Activated CD4-positive, alpha-beta memory T cell treated with anti-CD3 and anti-CD28 coated beads, Interleukin-2, amount 10 ng/mL, durations not matched to agents 7 days and 5 days (primary cell): ENCODE measurements at places on chromosomes 5 and 9. TPM values are rescaled to one million over a fixed set of nuclear protein-coding genes. Genes with fewer than 3 reads are reported as not detected.
A peak's percentile ranks its signal among the peaks of the same experiment; 100 is the strongest.

CDKN2B gene
- 3.4 TPM for total RNA-seq

GRXCR2 gene
- not detected for total RNA-seq

SLC27A6 gene
- total RNA-seq, result not detected

FOXI1 gene
- total RNA-seq, result not detected

PCDHGA9 gene
- not detected for total RNA-seq

RELL2 gene
- 19.4 TPM for total RNA-seq

IL9 gene
- not detected for total RNA-seq

RPS23 gene
- total RNA-seq, result 1,645 TPM

MAP1B gene
- 0.25 TPM for total RNA-seq

DNA sequence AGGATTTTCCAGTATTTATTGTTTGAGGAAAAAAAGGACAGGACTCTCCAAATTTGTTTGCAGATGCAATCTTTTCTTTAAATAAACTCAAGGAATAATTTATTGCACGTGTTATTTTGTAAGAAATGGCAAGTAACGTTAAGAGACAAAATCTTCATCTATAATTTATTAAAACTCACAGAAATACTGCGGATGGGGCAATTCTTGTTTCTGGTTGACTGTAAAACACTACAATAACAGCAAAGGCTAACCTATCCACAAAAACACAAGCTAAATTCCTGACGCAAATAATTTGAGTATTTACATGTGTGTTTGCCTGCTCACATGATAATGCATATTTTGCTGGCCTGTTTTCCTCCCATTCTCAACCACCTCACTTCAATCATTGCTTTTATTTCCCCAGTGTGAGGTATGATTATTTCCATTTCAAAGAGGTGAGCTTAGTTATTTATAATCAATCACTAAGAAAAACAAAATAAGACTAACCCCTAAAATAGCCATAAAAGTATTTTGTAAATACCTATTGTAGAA lies 619.4 kb downstream of the PDE4D start:
- peaks cover 26% of the 10 kb centered on the region for H3K27me3 ChIP-seq
- no peak for DNase-seq
- no peak overlapping the region for H3K27ac ChIP-seq

- no peak overlapping the region for H3K4me3 ChIP-seq
- H3K27me3 ChIP-seq, result no peaks in the 10 kb centered on the region
- no peak for DNase-seq
Measured at GRCh38 chr5:77893225-77893860, 117.2 kb upstream of the TBCA start.

DNA sequence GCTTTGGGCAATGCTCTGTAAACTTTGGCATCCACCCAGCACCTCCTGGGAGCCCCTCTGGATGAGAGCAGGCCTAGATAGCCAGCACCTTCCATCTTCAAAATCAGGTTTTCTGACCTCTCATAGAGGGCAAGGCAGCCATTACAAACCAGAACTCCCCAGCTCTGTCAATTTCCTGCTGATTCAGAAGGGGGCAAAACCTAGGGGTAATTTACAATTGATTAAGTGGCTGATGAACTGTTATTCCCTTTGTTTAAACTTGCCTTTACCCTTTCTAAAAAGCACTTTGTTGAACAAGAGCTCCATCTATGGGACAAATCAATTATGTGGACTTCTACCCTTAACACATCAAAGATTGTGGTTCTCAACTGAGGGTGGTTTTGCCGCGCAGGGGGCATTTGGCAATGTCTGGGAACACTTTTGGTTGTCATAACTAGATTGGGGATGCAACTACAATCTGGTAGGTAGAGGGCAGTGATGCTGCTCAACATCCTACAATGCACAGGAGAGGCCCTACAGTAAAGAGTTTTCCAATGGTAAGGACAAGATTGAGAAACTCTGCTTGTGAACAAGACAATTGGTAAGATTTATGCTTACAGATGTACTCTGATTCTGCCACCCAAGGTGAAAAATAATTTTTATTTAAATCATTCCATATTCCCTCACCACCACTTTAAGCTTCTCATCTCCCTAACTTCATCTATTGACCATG lies 184.1 kb downstream of the MARCHF11 start:
- no peaks in the 10 kb centered on the region for H3K27me3 ChIP-seq
- H3K36me3 ChIP-seq, result no peaks in the 10 kb centered on the region
- H3K4me1 ChIP-seq, result no peaks in the 10 kb centered on the region
- no peak for DNase-seq
- no peak overlapping the region for H3K27ac ChIP-seq

- H3K27ac ChIP-seq, result no peak overlapping the region
- H3K4me1 ChIP-seq, result no peaks in the 10 kb centered on the region
- H3K36me3 ChIP-seq, result no peaks in the 10 kb centered on the region
Measured at GRCh38 chr9:99712214-99712613, 109.5 kb upstream of the NR4A3 start.

DNA sequence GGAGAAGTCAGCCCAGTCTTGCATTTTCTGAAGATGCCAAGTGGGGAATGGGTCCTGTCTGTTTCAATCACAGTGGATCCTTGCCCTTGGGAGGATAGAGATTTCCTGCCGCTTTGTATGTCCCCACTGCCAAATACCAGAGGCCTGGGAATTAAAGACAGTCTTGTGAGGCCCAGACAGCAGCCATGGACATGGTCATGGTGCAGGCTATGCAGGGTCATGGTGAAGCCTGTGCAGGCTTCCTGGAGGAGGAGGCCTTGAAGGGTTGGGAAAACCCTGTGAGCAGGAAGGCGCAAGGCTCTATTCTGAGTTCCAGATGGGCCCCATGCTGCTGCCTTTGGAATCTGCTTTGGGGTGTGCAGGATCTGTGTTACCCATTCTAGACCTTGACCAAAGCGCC lies 57.3 kb upstream of the PITX1 start:
- no peaks in the 10 kb centered on the region for H3K4me1 ChIP-seq
- H3K4me3 ChIP-seq, result no peak overlapping the region
- H3K27me3 ChIP-seq, result peaks cover 4% of the 10 kb centered on the region
- H3K36me3 ChIP-seq, result no peaks in the 10 kb centered on the region
- no peak overlapping the region for H3K27ac ChIP-seq

DNA sequence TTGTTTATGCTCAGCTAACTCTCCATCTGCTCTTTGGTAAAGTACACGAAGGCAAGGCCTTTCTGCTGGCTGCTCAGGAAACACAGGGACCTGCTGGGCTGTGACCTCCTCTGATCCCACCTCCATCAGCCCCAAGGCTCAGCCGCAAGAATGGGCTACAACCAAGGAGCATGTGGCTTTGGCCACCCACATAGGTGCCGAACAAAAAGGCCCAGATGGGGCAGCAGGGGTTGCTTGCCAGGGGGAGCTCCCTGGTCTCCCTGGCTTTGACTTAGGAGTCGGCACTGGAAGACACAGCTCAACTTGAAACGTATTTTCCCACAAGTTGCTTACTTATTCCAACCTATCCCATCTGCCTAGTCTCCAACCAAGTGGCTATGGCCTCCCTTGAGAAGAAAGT lies 461.1 kb downstream of the ICE1 start:
- H3K4me3 ChIP-seq, result no peak overlapping the region
- H3K27ac ChIP-seq, result no peak overlapping the region
- H3K36me3 ChIP-seq, result no peaks in the 10 kb centered on the region
- no peaks in the 10 kb centered on the region for H3K4me1 ChIP-seq

- H3K36me3 ChIP-seq, result no peaks in the 10 kb centered on the region
- DNase-seq, result no peak
- no peaks in the 10 kb centered on the region for H3K27me3 ChIP-seq
- no peak overlapping the region for H3K27ac ChIP-seq
- H3K4me1 ChIP-seq, result peaks cover under 1% of the 10 kb centered on the region
Measured at GRCh38 chr5:9376363-9377117, 169.3 kb downstream of the SEMA5A start.

DNA sequence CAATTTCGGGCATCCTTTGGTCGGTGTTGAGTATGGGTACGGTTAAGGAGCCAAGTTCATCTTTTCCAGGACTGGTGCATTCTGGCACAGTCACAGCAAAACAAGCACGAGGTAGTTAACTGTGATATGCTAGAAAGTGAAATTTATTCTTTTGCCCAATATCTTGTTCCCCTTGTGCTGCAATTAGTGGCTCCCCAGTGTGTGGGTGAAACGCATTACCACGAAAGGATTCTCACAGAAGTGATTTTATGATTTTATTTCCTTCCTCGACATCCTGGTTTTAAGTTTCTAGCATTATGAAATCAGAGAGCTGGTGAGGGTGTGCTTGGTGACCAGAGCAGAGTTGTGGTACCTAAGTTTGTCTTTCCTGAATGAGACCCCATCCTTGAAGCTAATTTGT lies 1.5 kb downstream of the FRMPD1 start:
- H3K4me3 ChIP-seq, result no peak overlapping the region
- H3K27me3 ChIP-seq, result peaks cover 70% of the 10 kb centered on the region

GRCh38 chr5:51104556-51104955 lies 278.7 kb upstream of the ISL1 start:
- no peak overlapping the region for H3K4me3 ChIP-seq
- H3K36me3 ChIP-seq, result no peaks in the 10 kb centered on the region
- H3K27ac ChIP-seq, result no peak overlapping the region
- H3K27me3 ChIP-seq, result no peaks in the 10 kb centered on the region
- no peak for DNase-seq

DNA sequence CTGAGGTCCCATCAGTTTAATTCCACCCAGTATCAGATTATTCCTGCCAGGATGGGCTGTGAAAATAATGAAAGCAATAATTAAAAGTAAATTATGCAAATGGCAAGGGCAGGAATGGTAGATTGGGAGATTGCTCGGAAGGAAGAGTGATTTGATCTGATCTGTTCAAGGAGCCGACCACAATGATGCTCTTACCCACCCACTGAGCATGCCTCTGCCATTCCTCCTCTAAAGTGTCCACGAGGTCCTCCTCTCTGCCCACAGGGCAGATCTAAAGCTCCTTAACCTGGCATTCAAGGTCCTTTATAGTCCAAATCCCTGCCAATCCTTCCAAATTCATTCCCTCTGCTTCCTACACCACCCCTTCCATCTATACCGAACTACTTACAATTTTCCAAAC lies 147.8 kb downstream of the TTLL11 start:
- no peaks in the 10 kb centered on the region for H3K36me3 ChIP-seq
- no peak overlapping the region for H3K27ac ChIP-seq
- H3K27me3 ChIP-seq, result no peaks in the 10 kb centered on the region
- no peak overlapping the region for H3K4me3 ChIP-seq
- DNase-seq, result no peak
- H3K4me1 ChIP-seq, result no peaks in the 10 kb centered on the region

- DNase-seq, result no peak
- no peak overlapping the region for H3K4me3 ChIP-seq
- H3K36me3 ChIP-seq, result no peaks in the 10 kb centered on the region
Measured at GRCh38 chr5:149452665-149453617, 73.8 kb upstream of the IL17B start.

DNA sequence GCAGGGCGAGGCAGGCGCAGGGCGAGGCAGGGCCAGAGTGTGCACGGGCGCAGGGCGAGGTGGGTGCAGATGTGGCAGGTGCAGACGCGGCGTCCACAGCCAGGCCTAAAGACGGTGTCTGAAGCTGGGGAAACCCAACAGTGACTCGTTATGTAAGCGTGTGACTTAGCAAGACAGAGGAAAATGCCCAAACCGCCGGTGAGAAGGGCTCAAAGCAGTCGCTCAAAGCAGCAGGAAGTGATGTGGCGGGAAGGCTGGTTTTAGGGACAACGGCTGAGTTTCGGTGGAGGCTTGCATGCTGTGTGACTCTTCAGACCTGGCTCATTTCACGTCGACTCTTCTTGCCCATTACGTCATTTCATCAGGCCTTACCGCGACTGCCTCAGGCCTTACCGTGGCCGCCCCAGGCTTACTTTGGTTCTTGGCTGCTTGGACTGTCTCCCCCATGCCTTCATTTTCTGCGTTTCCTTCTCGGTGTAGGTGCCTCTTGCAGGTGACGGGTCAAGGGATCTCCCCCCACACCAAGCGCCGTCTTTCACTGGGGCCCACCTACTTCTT lies 50.5 kb upstream of the EXOC3 start:
- no peaks in the 10 kb centered on the region for H3K27me3 ChIP-seq
- peaks cover 6% of the 10 kb centered on the region for H3K36me3 ChIP-seq
- H3K4me1 ChIP-seq, result peaks cover 37% of the 10 kb centered on the region
- DNase-seq, result peak; percentile 92
- H3K4me3 ChIP-seq, result peak overlapping the region; percentile 58
- H3K27ac ChIP-seq, result peak overlapping the region; percentile 89

- peak overlapping the region; percentile 29 for H3K27ac ChIP-seq
- DNase-seq, result no peak
- peaks cover 82% of the 10 kb centered on the region for H3K27me3 ChIP-seq
- peaks cover 28% of the 10 kb centered on the region for H3K4me1 ChIP-seq
- peak overlapping the region; percentile 30 for H3K4me3 ChIP-seq
Measured at GRCh38 chr5:88677943-88678769, 204.8 kb downstream of the MEF2C start.

GRCh38 chr5:127963931-127964330 lies 119.6 kb upstream of the SLC12A2 start:
- H3K27ac ChIP-seq, result no peak overlapping the region
- H3K27me3 ChIP-seq, result no peaks in the 10 kb centered on the region
- DNase-seq, result no peak

GRCh38 chr9:136623842-136624183 lies 38.9 kb upstream of the EGFL7 start:
- H3K36me3 ChIP-seq, result no peaks in the 10 kb centered on the region
- peaks cover 5% of the 10 kb centered on the region for H3K27me3 ChIP-seq
- no peak overlapping the region for H3K27ac ChIP-seq
- no peak overlapping the region for H3K4me3 ChIP-seq
- H3K4me1 ChIP-seq, result peaks cover 6% of the 10 kb centered on the region
- no peak for DNase-seq

DNA sequence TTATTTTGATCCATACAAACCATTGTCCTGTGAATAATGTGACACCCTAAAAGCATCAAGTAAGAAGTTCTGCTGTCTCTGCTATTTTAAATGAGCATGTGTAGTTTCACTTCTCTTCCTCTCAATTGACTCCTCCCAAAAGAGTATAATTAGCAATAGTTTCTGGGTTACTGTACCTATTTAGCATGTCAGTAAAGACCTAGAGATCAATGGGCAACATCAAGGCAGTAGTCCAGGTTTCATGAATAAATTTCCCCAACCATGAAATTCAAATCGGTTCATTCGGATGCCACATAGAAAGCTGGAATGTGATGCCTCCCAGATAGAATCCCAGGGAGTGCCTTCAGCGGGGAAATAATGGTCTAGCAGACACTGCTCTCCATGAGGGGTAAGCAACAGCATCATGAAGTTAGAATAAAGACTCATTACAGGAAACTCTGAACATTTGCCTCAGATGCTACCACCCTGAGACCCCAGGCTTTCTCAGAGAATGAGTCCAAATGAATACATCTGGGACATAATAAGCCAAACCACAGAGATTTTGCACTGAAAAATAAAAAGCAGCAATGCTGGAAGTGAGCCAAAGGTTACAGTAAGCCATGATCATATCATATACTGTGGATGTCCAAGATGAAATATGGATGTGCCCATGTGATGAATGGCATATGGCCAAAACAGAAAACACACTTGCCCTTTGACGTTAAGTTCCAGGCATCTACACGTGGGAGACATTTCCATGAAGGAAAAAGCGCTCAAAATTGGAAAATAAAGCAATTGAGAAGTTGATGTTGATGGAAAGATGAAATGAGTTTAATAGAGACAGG lies 1107.0 kb upstream of the SEMA6A start:
- H3K27ac ChIP-seq, result no peak overlapping the region
- H3K27me3 ChIP-seq, result no peaks in the 10 kb centered on the region
